ENCODE measurements at places on chromosomes 5 and 9.

- DNase-seq = no peak
Measured at GRCh38 chr5:150172556-150172955, 6.0 kb downstream of the CDX1 start.

- no peak for DNase-seq
Measured at GRCh38 chr9:134243778-134244467, 79.6 kb upstream of the RNU6ATAC start.

DNA sequence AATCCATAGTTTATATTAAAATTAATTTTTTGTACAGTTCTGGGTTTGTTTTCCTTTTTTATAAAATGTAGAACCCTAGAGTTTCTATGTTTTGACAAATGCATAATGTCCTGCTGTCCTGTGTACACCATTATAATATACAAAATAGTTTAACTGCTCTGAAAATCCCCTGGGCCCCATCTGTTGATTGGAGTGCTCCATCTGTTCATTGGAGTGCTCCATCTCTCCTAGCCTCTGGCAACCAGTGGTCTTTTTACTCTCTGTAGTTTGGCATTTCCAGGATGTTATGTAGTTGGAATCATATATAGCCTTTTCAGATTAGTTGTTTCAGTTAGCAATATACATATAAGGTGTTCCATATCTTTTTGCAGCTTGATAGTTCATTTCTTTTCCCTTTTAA is 31.2 kb downstream of the JMY start:
- no peak for DNase-seq

DNA sequence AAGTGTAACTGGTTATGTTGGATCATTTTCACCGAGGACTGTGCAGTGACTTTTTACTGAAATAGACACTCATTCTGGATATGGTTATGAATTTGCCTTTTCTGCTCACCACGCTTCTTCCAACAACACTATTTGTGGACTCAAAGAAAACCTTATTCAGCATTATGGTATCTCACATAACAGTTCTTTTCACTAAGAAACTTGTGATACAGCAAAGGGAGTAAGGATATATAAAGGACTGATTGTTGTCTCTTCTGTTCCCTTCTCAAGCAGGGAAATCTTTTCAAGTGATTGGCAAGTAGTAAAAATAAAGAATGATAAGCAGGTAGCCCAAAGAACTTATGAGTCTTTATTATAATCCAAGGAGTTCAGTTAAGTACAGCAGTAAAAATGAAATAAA is 131.5 kb upstream of the SV2C start:
- no peak for DNase-seq

DNA sequence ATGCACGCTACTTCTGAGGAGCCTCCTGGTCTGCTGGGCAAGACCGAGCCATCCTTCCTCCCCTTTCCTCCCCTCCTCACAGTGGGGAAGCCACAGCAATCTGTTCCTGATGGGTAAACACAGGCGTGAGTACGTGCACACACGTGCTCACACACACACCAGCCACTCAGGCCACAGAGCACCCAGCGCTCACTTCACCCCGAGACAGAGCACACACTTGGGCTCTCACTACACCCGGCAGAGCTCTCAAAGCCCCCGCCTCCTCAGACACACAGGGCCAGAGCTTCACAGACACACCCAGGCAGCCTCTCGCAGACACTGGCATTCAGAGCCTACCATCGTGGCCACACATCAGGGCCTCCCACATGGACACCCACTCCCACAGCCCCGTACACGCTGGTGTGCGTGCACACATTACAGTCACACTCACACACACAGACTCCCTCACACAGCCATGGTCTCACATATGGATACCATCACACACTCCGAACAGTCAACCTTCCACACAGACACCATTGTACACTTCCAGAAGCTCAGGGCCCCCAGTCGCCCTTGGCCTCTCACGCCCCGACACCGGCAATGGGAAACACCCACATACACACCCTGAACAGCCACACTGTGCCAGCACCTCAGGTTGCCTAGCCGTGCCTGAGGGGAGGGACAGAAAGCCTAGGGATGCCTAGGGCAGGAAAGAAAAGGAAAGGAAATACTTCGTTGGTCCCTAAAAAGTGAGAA is 13.5 kb downstream of the CNTFR start:
- no peak for DNase-seq

DNA sequence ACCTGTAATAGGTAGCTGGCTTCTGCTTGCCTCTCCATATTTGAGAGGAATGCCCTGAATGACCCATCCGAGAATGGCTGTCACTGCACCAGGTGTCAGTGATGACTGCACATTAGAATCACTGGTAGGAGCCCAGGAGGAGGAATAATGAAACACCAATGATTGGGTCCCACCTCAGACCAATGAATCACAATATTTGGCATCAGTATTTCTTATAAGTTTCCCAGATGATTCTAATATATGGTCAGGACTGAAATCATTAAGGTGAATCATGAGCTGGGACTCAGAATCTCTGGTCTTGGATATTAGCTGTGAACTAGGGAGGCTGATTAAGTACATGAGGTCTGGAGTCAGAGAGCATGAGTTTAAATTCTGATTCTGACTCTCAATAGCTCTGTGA is 23.4 kb downstream of the ARSB start:
- no peak for DNase-seq

DNA sequence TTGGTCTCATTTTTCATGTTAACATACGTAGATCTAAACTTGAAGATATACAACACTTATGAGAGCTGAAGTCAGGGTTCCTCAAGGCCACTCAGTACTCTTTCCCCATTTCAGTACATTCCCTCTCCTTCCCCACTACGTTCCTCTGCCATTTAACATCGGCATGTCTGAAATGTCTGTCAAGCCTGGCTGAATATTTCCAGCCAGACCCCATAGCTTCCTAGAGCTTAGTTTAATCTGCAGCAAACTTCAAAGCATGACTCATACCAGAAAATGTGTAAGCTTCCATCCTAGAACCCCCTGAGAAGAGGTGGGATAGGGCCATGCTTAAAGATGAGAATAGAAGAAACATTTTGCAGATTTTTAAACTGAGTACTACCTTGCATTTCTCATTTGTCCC is 6.2 kb downstream of the GZMA start:
- DNase-seq = no peak

- no peak for DNase-seq
Measured at GRCh38 chr5:30561771-30562170, 631.7 kb upstream of the CDH6 start.

- DNase-seq = no peak
Measured at GRCh38 chr9:114549697-114550330, 37.8 kb upstream of the ATP6V1G1 start.

DNA sequence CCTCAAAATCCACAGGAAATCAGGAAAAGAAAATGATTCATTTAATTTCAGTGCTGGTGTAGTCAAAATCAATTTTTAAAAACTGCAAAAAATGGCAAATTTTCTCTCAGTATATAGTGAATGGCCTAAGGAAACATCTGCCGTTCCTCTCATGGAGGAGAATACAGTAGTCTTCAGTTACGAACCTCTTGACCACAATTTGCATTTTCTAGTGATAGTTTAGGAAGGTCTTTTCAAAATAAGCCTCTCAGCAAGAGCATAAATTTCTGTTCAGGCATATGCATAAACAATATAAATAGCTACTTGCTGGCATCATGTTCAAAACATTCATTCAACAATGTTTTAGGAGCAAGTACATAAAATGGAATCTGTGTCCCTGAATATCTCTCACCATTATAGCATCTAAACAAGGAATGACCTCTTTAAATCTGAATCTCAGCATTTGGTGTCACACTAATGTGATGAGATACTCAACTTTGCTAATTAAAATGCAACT is 33.5 kb downstream of the HAPLN1 start:
- no peak for DNase-seq

DNA sequence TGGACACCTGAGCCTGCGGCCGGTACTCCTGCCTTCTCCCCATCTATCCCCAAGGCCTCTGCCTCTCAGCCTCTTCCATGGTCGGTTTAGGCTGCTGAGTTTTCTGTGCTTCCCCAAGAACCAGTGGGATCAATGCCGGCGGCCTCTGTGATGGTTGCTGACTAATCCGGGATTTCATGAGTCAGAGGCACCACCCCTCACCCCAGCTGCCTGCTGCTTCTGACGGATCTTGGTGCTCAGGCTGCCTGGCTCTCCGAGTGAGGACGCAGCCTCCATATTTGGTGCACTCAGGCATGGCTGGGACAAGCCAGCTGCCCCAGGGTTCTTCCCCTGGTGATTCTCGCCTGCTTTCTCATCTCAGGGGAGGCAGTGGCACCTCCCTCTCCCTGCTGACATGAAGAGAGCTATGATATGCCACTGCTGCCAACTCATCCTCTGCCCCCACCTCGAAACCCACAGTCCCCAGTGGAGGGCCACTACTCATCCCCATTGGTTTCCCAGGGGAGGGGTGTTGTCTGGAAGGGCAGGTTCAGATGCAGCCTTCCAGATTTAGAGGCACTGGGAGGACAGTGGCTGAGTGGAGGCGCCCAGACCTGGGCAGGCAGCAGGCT is 3.3 kb upstream of the MAN1B1 start:
- no peak for DNase-seq

DNA sequence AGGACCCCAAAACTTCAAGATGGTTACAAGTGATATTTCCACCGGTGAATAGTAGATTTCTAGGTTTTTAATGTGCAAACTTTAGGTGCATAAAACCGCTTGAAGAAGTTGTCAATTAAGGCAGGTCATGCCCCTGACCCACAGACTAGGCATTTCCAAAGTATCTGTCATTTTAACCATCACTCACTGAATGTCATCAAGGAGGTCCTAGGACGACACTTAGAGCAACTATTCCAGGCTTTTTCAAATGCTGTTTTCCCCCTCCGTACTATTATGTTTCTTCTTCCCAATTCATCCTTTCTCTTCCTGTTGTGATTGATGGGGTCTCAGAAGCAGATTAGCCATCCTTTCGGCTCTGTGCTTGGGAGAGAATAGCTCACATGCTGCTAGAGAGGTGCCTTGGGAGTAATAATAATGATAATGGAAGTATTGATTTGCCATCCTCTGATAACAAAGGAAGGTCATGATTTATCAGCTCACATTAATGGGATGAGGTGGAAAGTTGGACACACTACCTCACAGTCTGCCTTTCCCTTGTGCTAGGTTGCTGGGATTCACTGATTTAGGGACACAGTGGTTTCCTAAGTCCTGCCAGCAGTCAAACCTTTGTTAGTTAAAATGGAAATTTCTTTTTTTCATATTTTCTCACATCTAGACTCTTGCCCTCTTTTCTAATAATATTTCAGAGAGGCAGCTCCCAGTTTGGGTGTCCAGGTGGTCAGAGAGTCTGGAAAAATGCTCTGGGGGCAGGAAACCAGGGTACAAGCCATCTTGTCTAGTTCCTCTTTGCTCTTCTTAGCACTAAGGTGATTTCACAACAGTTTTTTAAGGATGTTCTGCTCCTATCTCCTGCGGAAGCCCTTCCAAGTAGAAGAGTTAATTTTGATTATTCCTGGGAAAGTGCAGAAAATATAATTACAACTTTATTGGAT is 67.0 kb downstream of the PTTG1 start:
- DNase-seq = no peak

DNA sequence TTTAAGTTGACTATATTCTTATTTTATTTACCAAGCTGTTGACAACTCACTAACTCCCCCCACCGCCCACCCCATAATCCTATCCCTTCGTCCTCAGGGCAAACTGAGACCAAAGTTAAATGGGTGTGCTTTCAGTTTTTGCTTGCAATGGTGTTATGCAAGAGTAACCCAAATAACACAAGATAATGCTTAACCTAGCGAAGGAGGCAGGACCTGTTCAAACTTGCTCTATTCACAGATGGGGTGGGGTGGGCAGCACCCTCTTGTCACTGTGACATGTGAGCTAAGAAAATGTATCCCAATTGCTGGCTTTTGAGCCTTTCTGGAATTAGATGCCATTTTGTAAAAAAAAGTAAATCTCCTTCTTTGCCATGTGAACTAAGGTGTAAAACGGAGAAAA is 40.4 kb downstream of the GLIS3 start:
- no peak for DNase-seq

GRCh38 chr5:115575167-115576070 is 26.9 kb downstream of the TICAM2 start:
- no peak for DNase-seq

DNA sequence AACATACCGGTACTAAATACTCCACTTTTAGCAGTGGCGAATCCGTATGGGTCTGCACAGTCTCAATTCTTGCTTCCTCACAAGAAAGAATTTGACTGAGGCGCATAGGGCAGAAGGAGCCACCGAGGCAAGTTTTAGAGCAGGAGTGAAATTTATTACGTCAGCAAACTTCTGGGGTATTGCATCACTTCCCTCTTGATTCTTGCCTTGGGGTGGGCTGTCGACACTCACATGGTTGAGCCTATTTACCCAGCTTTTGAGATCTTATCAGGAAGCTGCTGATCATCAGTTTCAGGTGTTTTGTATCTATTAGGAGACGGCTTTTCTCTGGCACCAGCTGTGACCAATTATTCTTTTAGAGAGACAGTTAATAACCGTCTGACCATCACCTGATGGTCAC is 111.5 kb upstream of the CCNH start:
- DNase-seq = no peak

DNA sequence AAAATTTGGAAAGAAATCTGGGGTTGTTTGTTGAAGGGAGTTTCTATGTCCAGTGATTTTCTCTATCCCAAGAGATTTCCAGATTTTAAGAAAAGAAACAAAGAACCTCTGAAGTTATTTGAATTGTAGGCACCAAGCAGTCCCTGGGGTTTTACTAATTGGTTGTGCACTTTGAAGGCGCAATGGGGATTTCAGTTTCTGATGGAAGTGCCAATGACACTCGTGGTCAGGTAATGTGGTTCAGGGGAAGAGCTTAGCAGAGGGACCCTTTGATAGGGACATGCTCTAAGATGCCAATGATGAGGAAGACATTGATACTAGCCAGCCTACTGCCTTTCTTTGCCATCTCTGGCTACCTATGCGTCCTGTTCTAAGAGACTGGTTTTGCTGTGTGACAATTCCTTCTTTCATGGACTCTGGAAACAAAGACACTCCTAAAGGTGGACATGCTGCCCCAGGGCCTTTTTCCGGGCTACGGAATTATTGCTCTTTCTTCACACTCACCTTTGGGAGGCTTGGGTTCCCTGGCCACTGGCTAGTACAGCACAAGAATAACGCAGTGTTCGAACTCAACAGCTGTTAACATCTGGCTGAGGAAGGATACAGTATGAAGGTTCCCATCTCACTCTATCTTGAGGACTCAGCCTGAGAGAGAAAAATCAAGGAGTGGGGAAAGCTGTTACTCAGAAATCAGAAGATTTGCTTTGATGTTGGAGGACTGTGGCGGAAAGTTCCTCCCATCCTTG is 6.9 kb upstream of the TRAF1 start:
- DNase-seq = no peak

- DNase-seq = no peak
Measured at GRCh38 chr5:74212336-74212735, 428.2 kb downstream of the ENC1 start.

- DNase-seq = no peak
Measured at GRCh38 chr5:163578652-163579051, 73.2 kb downstream of the MAT2B start.

Measured in cortex of kidney (tissue), 1 donor.